ENCODE measurements at places on chromosomes 11 and 22. TPM values are rescaled to one million over a fixed set of nuclear protein-coding genes. Genes with fewer than 3 reads are reported as not detected.

The OR52I1 gene
- not detected for total RNA-seq

DNA sequence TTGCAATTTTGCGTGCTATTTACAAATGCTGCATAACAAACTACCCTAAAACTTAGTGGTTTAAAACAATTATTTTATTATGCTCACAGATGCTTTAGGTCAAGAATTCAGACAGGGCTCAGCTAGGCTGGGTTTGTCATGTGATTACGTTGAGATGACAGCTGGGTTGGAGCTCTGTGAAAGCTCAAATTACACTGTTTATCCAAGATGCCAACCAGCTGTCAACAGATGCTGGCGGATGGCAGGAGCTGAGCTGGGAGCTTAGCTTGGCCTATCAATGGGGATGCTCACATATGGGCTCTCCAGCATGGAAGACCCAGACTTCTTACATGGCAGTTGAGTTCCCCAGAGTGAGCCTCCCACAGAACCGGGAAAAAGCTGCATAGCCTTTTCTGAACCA, 62.7 kb downstream of the STK33 start:
- no peak overlapping the region for H3K27ac ChIP-seq
- H3K36me3 ChIP-seq, result no peaks in the 10 kb centered on the region
- H3K4me1 ChIP-seq, result no peaks in the 10 kb centered on the region
- no peaks in the 10 kb centered on the region for H3K27me3 ChIP-seq
- no peak overlapping the region for H3K4me3 ChIP-seq

The NRGN gene
- 1.9 TPM for total RNA-seq

DNA sequence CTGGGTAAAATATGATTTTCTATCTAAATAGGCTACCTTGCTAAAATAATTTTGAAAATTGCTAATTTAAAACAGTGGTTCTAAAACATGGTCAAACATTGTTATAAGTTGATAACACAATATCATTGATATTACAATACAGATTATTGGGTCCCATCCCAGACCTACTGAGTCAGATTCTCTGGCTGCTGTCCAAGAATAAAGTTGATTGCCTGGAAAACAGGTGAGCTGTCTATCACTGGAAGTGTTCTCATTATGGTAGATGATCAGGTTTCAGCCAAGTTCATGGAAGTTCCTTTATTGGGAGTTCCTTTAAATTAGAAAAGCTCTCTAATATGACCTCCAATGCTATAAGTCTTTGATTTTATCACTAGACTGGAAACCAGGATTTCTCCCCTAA, 52.3 kb downstream of the SC5D start:
- no peak overlapping the region for H3K4me3 ChIP-seq
- no peaks in the 10 kb centered on the region for H3K27me3 ChIP-seq
- no peak overlapping the region for H3K27ac ChIP-seq

The RFPL1 gene
- not detected for total RNA-seq

GRCh38 chr11:35876786-35877185, 67.1 kb upstream of the LDLRAD3 start:
- H3K27ac ChIP-seq, result no peak overlapping the region
- H3K4me1 ChIP-seq, result peaks cover 4% of the 10 kb centered on the region
- no peak for DNase-seq
- no peak overlapping the region for H3K4me3 ChIP-seq
- no peaks in the 10 kb centered on the region for H3K27me3 ChIP-seq
- H3K36me3 ChIP-seq, result no peaks in the 10 kb centered on the region

- H3K4me3 ChIP-seq, result peak overlapping the region; percentile 26
- H3K27me3 ChIP-seq, result no peaks in the 10 kb centered on the region
- peak; percentile 67 for DNase-seq
- H3K36me3 ChIP-seq, result no peaks in the 10 kb centered on the region
Measured at GRCh38 chr11:65557280-65558001, 718 bp downstream of the LTBP3 start.

DNA sequence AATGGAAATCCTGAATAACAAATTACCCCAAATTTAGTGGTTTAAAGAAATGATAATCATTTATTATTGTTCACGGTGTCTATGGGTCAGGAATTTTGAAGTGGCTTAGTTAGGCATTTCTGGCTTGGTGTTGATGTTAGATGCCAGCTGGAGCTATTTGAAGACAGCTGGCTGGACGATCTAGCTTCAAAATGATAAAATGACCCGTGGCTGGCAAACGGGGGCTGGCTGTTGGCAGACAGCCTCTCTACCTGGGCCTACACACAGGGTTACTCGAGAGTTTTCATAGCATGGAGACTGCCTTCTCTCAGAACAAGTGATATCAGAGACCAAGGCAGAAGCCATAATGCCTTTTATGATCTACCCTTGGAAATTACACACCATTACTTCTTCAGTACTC, 285.2 kb downstream of the METTL15 start:
- H3K36me3 ChIP-seq, result no peaks in the 10 kb centered on the region
- no peak for DNase-seq
- no peak overlapping the region for H3K27ac ChIP-seq
- H3K4me3 ChIP-seq, result no peak overlapping the region
- no peaks in the 10 kb centered on the region for H3K4me1 ChIP-seq

Data from pancreas (tissue), 10 donors.